Gastrocnemius medialis (tissue), 4 donors: ENCODE measurements at places on chromosomes 12 and 14. TPM values are rescaled to one million over a fixed set of nuclear protein-coding genes. Genes with fewer than 3 reads are reported as not detected.
A peak's percentile ranks its signal among the peaks of the same experiment; 100 is the strongest.

- H3K27me3 ChIP-seq, result no peaks in the 10 kb centered on the region
- no peaks in the 10 kb centered on the region for H3K4me1 ChIP-seq
- no peak overlapping the region for H3K27ac ChIP-seq
- H3K36me3 ChIP-seq, result no peaks in the 10 kb centered on the region
- no peak for DNase-seq
Observed at GRCh38 chr14:59093902-59094301, 94.6 kb upstream of the DAAM1 start.

DNA sequence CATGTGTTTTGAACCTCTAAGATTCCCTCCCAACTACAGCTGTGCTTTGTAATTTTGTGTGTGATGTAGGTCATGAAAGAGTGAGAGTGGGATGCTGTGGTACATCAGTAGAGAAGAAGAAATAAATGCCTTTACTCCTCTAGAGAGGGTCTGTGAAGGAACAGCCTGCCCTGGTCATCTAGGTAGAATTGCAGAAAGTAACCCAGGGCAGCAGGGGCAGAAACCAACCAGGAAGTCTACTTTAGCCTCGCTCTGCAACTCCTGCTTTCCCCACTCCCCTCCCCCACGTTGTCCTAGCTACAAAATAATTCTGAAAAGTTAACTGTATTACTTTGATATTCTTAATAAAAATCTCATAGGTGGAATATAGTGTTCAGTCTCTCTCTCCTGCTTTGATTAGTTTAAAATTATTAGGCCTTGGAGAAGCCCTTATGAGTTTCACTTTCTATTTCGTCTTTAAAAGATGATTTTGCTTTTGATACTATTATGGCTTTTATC is 7.5 kb downstream of the TBK1 start:
- peaks cover 58% of the 10 kb centered on the region for H3K36me3 ChIP-seq
- H3K4me3 ChIP-seq, result peak overlapping the region; percentile 14
- no peak for DNase-seq
- peak overlapping the region; percentile 54 for H3K27ac ChIP-seq

DNA sequence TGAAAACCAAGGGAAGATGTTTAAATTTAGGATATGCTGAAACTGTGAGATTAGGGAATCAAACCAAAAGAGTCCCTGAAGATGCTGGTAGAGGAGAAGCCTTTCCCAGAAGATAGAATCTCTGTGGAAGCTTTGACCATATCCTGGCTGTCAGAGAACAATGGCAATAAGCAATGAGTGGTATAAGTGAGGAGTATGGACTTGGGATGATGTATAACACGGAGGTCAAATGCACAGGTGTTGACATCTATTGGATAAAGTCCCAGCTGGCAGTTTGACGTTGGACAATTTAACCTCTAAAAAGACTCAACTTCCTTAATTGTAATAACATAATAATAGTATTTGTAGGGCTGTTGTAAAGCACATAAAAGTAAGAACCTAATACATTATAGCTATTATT is 30.1 kb upstream of the CLEC14A start:
- no peak for DNase-seq
- no peak overlapping the region for H3K27ac ChIP-seq
- H3K36me3 ChIP-seq, result no peaks in the 10 kb centered on the region

DNA sequence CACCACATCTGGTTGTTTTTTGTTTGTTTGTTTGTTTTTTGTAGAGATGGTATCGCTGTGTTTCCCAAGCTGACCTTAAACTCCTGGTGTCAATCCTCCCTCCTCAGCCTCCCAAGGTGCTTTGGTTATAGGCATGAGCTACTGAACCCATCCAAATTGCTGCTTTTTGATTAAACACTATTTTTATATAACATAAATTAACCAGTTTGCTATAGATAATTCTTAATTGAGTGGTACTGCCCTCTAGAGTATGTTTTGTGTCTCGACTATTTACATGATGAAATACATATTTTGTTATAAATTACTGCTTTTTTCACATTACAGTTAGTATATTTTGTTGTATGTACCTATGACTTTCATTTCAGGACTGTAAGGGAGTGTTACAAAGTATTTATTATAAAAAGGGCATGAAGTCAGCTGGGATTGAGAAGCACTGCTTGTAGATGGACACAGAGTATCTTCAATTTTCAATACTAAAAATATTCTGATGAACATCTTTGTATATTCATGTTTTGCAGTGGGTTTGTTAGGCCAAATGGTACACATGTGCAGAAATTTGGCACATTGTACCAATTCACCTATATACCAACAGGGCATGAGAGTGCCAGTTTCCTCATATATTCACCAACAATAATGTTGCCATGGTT is 14.9 kb upstream of the SCAF11 start:
- DNase-seq, result no peak
- H3K4me3 ChIP-seq, result no peak overlapping the region
- H3K27me3 ChIP-seq, result no peaks in the 10 kb centered on the region
- no peaks in the 10 kb centered on the region for H3K4me1 ChIP-seq
- H3K36me3 ChIP-seq, result no peaks in the 10 kb centered on the region

DNA sequence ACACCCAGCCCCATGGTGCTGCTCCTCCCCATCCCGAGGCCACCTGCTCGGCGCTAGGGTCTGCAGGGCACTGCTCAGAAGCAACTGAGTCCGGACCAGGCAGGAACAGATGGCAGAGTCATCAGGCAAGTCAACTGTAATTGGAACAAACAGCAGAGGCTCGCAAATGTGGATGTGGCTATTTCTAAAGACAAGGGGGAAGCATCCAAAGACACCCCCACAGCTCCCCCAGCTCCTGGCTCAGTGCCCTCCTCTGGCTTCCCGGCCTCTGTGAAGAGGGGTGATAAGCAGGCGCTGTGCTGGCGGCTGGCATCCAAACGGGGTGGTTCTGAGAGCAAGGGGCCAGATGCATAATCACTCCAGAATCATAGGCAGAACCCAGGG is 125.6 kb downstream of the PIWIL1 start:
- no peaks in the 10 kb centered on the region for H3K27me3 ChIP-seq
- DNase-seq, result no peak
- H3K4me3 ChIP-seq, result no peak overlapping the region
- no peak overlapping the region for H3K27ac ChIP-seq

GRCh38 chr12:95953000-95953399 is 9.9 kb downstream of the AMDHD1 start:
- DNase-seq, result no peak
- H3K36me3 ChIP-seq, result no peaks in the 10 kb centered on the region
- H3K4me3 ChIP-seq, result no peak overlapping the region
- no peaks in the 10 kb centered on the region for H3K4me1 ChIP-seq
- no peaks in the 10 kb centered on the region for H3K27me3 ChIP-seq

DNA sequence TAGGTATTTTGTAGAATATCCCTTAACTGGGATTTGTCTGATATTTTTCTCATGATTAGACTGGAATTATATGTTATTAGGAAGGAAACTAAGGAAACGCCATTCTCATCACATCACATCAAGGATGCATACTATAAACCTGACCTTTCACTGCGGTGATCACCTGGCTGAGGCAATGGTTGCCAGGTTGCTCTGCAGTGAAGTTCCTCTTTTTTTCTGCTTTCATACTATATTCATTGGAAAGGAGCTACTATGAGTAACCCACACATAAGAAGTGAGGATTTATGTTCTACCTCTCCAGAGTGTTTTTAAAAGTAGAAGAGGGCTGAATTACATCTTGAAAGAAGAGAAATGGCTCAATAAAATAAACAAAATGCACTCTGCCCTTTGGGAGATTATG is 31.0 kb upstream of the GRIP1 start:
- no peaks in the 10 kb centered on the region for H3K4me1 ChIP-seq
- H3K27ac ChIP-seq, result no peak overlapping the region
- H3K4me3 ChIP-seq, result no peak overlapping the region

- no peak for DNase-seq
- H3K27me3 ChIP-seq, result no peaks in the 10 kb centered on the region
- no peaks in the 10 kb centered on the region for H3K4me1 ChIP-seq
Observed at GRCh38 chr12:65958456-65958855, 134.2 kb downstream of the HMGA2 start.

GRCh38 chr12:39393179-39393578 is 49.7 kb downstream of the KIF21A start:
- H3K4me1 ChIP-seq, result no peaks in the 10 kb centered on the region
- no peak overlapping the region for H3K4me3 ChIP-seq
- no peaks in the 10 kb centered on the region for H3K27me3 ChIP-seq
- no peak for DNase-seq
- H3K36me3 ChIP-seq, result no peaks in the 10 kb centered on the region

- peaks cover 4% of the 10 kb centered on the region for H3K4me1 ChIP-seq
- H3K27ac ChIP-seq, result no peak overlapping the region
- no peak for DNase-seq
- H3K27me3 ChIP-seq, result no peaks in the 10 kb centered on the region
Observed at GRCh38 chr14:92988786-92989755, 66.1 kb downstream of the CHGA start.

- no peaks in the 10 kb centered on the region for H3K36me3 ChIP-seq
- peak overlapping the region; percentile 21 for H3K27ac ChIP-seq
- DNase-seq, result peak; percentile 16
- no peaks in the 10 kb centered on the region for H3K27me3 ChIP-seq
- no peak overlapping the region for H3K4me3 ChIP-seq
Observed at GRCh38 chr12:40158592-40159111, 52.8 kb upstream of the SLC2A13 start.

DNA sequence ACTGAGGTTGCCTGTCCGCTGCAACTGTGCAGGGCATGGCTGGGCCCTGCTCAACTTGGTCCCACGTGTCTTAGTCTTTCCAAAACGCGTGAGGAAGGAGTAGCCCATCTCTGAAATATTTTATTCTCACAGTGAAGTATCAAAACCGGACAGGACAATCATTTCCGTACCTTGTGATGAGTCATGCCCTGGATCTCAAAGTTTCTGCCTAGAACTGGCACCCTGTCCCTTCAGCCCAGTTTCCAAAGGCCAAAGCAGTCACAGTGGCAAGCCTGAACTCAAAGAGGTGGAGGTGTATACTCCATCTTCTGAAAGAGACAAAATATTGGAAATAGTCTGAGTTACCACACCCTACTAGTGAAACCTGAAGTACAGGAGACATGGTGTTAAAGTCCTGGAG is 28.5 kb upstream of the SRGAP1 start:
- no peaks in the 10 kb centered on the region for H3K4me1 ChIP-seq
- peaks cover 8% of the 10 kb centered on the region for H3K27me3 ChIP-seq
- H3K4me3 ChIP-seq, result no peak overlapping the region
- H3K27ac ChIP-seq, result no peak overlapping the region
- H3K36me3 ChIP-seq, result no peaks in the 10 kb centered on the region

- DNase-seq, result no peak
- H3K36me3 ChIP-seq, result no peaks in the 10 kb centered on the region
- no peak overlapping the region for H3K4me3 ChIP-seq
- H3K27me3 ChIP-seq, result no peaks in the 10 kb centered on the region
Observed at GRCh38 chr12:45634273-45634917, 95.1 kb upstream of the ARID2 start.

DNA sequence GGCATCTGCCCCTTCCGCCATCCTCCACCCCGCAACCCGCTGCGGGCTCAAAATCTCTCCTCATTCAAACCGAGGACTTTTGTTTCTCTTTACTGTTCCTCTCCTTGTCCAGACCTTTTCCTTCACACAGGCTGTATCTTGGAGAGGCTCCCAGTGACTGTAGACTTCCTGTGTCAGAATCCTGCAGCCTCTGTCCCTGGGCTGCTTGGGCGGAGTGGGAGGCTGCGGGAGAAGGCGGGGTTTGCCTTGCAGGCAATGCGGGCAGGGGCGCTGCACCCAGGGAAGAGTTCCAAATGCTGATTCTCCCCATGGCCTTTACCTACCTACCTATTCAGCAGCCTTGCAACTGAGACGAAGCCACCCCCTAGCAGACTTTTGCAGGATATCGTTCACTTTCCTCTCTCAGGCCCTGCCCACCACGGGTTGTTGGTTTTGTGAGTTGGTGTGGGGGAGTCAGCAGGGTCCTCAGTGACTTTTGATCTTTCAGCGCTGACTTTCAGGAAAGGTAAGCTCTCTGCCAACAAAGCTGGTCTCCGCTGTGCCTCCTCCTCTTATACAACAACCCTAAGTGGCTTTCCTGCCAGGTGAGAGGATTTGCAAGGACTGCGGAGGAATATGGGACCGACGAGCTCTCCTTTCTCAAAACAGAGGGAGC is 79.0 kb upstream of the KCNA1 start:
- no peaks in the 10 kb centered on the region for H3K4me1 ChIP-seq
- H3K27me3 ChIP-seq, result peaks cover 11% of the 10 kb centered on the region
- H3K4me3 ChIP-seq, result no peak overlapping the region
- no peaks in the 10 kb centered on the region for H3K36me3 ChIP-seq

DNA sequence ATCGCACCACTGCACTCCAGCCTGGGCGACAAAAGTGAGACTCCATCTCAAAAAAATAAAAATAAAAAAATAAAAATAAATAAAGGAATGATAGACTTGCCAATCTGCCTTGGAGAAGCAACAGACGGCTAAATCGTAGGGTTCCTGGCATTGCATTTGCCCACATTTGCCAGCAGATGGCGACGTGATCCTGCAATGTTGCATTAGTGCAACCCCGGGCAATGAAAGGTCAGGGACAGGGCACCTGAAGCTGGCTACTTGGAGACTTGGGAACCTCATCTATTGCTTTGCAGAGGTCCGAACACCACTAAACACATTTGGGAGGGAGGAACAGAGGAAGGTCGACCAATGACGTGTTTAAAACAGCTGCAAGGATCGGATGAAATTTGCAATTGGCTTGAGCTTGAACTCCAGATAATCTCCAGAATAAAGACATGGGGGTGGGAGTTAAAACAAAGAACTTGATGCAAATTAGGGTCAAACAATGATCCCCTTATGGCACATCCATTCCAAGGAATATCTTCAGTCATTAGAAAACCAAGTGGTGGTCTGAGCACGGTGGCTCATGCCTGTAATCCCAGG is 34.6 kb downstream of the SPRING1 start:
- H3K4me3 ChIP-seq, result no peak overlapping the region
- DNase-seq, result peak; percentile 40
- H3K27me3 ChIP-seq, result no peaks in the 10 kb centered on the region
- no peak overlapping the region for H3K27ac ChIP-seq
- H3K4me1 ChIP-seq, result peaks cover 5% of the 10 kb centered on the region

- DNase-seq, result no peak
- H3K4me1 ChIP-seq, result no peaks in the 10 kb centered on the region
- H3K27me3 ChIP-seq, result no peaks in the 10 kb centered on the region
Observed at GRCh38 chr12:93524386-93525133, 47.9 kb upstream of the SOCS2 start.

GRCh38 chr12:130162745-130163460 is 639 bp downstream of the FZD10 start:
- H3K4me3 ChIP-seq, result peak overlapping the region; percentile 41
- no peaks in the 10 kb centered on the region for H3K36me3 ChIP-seq
- H3K27ac ChIP-seq, result no peak overlapping the region
- H3K27me3 ChIP-seq, result peaks cover 34% of the 10 kb centered on the region
- no peak for DNase-seq

- DNase-seq, result no peak
- no peaks in the 10 kb centered on the region for H3K4me1 ChIP-seq
- H3K27me3 ChIP-seq, result no peaks in the 10 kb centered on the region
- no peak overlapping the region for H3K27ac ChIP-seq
- no peaks in the 10 kb centered on the region for H3K36me3 ChIP-seq
Observed at GRCh38 chr12:118166946-118167345, 31.0 kb downstream of the PEBP1 start.

GNB3 gene
- not detected for total RNA-seq

SMCO2 gene
- not detected for total RNA-seq

DDX11 gene
- total RNA-seq, result 19.2 TPM

KLHDC1 gene
- total RNA-seq, result 4.9 TPM

AEBP2 gene
- 22.2 TPM for total RNA-seq

LAG3 gene
- total RNA-seq, result not detected

HRK gene
- total RNA-seq, result not detected
